ENCODE measurements at places on chromosomes 11 and 22.

DNA sequence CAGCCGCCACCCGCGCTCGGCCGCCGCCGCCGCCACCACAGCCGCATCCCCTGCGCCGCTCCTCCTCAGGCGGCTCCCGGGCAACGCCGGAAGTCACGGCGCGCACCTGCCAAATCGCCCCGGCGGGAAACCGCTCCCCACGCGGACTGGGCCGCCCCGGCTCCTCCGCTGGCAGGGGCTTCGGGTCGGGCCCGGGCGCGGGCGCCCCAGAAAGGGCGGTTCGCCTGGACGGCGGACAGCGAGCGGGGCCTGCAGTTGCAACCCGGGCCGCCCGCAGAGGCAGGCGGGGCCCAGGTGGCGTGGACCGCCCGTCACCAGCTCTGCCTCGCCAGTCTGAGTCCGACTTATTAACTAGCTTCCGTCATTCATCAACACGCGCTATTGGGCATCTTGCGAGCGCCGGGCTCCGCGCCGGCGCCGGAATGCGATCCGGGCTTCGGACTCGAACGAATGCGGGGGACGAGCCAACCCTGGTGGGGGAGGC lies at the start of gene HIRA:
Gene HIRA (minus strand): TSS at position 85 of the 484 bp plus-strand sequence. CDS start 257 bp downstream, outside the sequence.
- DNase-seq: peak; percentile 66

DNA sequence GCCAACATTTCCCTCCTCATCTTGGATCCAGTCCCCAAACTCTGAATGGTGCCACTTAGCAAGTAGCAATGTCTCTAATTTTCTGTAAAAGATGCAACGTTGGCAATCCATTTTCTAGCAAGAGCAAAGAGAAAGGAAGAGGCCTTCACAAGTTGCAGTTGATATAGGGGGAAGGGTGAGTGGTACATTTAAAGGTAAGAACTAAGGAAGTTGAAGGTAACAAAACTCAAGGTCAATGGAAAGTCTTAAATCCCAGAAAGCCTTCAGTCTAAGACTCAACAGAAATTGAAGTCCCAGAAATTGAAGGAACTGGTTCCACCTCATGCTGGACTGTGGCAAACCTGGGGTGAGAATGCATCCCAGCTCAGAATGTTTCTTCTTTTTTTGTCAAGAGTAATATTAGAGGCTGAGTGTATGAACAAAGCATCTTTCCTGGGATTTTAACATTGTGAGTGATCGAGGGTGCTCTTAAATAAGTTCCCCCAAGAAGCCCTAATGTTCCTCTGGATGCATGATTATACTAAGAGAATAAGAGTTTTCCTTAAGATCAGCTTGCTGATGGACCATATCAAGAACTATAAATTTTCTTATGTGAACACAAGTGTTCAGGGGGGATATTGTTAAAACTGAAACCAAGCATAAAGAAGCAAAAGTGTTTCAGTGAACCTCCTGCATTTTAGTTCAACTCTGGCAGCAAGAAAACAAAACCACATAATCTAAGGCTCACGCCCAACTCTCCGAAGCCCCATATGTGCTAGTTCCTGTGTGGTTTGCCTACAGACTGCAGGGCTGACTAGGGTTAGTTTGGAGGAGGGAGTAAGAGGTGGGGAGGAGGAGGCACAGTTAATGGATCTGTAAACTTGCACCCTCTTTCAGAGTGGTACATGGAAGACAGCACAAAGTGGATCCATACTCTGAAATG lies at the start of gene GRAP2:
Gene GRAP2 (plus strand): TSS at position 779 of the 922 bp plus-strand sequence. CDS start 46,023 bp downstream, outside the sequence.
- DNase-seq: no peak

GRCh38 chr11:129933262-129933661 lies 37.9 kb upstream of the NFRKB start:
- no peak for DNase-seq

- no peak for DNase-seq
Measured at GRCh38 chr11:14315130-14315529, 43.9 kb downstream of the RRAS2 start.

GRCh38 chr11:72239313-72239848 lies 4.6 kb downstream of the PHOX2A start:
- DNase-seq: peak; percentile 38

DNA sequence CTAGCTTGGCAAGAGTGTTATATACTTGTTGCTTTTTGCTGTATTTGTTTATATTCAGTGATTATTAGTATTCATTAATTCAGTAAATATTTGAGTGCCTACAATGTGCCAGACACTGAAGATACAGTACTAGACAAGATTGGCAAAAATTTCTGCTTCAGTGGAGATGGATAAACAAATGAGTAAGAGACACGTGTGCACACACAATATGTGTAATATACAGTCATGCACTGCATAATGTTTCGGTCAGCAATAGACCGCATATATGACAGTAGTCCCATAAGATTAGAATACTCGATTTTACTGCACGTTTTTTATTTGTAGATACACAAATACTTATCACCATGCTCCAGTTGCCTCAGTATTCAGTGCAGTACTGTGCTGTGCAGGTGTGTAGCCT lies 104.9 kb upstream of the GAL start:
- DNase-seq: peak; percentile 67

DNA sequence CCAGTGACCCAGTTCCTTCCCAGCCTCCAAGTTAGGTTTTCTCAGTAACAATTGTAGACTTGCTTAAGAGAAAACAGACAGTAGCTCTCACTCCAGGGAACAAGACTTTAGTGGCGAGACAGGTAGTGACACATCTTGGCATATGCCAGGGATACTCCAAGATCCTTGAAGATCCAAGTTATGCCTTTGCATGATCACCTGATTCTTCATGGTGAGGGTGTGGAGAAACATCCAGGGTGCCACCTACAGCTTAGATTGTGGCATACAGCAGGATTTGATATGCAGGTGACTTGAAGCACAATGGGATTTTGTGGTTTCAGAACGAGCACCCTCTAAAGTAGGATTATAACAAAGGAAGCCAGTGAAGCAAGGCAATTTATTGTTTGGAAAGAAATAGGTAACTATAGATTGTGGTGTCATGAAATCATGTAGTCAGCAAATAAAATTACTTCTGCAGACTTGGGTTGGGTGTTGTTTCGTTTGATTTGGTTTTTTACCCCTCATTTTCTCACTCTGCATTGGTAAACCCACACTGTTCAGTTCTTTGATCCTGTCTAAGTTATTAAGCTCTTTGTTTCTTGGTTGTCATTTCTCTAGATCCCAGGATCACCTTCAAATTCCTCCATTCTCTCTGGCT lies 9.2 kb downstream of the POU2AF3 start:
- DNase-seq: no peak

- DNase-seq: peak; percentile 38
Measured at GRCh38 chr22:40203572-40203971, 25.8 kb downstream of the TNRC6B start.
